Neural progenitor cell (in vitro differentiated cells): ENCODE measurements at places on chromosomes 4 and X.
A peak's percentile ranks its signal among the peaks of the same experiment; 100 is the strongest.

DNA sequence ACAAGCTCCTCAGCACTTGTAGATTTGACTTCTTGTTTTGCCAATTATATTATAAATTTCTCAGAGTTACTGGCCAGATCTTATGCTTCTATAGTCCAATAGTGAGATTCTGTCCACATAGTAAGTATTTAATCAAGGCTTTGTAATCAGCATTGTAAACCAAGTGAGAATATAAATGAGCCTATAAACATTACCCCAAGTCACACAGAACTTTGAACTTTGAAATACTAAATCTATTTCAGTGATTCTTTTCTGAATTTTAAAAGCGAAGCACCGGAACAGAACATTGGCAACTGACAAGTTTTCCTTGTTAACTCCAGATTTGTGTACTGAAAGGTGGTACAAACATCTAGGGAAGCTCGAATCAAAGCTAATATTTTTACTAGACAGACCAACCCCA lies 37.2 kb downstream of the PPM1K start:
- DNase-seq = no peak

- DNase-seq = peak; percentile 67
Observed at GRCh38 chr4:48340276-48340964, 909 bp upstream of the SLAIN2 start.

DNA sequence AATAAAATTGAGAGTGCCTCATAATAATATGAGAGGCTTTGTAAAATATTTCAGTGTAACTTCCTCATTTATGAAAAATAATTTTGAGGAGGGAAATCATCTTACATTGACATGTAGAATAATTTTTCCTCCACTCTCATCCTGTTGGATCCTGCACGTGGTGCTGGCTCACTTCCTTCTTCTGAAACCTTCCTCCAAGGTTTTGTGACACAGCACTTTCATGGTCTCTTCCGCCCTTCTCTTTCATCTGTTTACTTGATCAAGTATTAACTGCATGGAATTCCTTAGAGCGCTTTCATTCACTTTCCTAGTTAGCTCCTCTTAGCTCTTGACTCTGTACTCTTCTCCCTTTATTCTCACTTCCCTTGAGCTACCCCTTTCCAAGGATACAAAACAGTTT lies 246.5 kb downstream of the RAPGEF2 start:
- no peak for DNase-seq

DNA sequence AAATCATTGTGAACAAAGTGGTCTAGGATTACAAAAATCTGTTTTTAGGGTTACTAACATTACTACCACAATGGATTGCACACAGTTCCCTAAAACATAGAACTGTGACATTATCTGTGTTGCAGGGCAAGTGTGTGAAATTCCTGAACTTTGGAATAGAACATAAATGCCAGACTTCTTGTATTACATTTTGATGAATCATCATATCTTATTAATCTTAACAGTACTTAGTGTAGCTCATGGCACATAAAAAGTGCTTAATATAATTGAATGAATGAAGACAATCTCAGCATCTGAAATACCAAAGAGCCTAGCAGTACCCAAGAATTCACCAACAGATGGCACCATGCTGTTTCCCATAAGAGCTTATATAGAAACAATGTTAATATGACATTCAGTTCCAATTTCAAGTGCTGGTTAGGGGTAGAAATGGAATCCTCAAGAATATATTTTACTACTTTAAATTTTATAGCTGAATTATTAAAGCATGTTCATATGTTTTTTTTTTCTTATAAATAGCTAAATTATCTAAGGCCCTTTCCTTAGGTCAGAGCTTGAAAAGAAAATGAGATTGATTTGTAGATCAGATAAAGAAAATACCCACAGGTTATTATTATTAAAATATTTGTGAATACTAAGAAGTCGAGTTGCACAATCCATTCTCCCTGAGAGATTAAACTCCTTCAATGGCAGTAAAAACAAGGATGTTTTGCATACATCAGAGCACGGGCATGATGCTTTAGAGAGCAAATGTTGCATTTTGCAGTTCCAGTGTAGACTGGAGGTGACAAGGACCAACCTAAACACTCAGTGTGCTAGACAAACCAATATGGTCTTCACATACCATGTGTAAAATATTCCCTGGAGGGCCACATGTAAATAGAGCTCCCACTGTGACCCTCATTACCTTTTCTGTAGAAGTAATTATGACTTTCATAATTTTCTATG lies 25.7 kb upstream of the SHISA3 start:
- peak; percentile 29 for DNase-seq

DNA sequence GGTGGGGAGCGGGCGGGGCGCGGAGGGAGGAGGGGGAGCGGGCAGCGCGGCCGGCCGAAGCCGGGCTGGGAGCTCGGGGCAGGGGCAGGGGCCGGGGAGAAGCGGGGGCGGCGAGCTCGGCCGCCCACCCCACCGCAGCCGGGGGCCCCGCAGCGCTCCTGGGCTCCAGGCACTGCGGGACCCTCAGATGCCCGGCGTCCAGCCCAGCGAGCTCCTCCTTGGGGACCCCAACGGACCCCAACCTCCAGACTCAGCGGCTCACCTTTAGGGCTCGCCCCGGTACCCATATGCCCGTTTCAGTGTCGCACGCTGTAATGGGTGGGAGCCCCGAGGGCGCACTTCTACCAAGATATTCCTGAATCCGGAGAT lies 357 bp upstream of the ADGRG2 start:
- no peak for DNase-seq
